Stimulated activated CD8-positive, alpha-beta memory T cell treated with anti-CD3 and anti-CD28 coated beads, Interleukin-15, amount 100 ng/mL, for 4 hours (primary cell): ENCODE measurements at places on chromosomes 2 and 18.

DNA sequence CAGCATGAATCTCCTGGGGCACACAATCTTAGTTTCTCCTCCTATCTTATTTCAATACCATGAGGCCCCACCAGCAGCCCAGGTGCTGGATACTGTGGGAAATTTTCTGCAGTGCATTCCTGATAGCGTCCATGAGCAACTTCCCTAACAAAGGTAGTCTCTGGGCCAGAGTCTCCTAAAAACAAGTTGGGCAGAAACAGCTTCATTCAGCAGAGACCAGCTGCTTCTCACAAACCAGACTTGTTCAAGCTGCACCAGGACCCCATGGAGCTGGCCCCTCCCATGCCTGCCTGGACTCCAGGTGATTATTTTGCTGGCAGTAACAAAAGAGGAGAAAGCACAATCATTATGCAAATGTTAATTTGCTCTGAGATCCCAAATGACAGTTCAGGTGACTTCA is 31.4 kb downstream of the MYO5B start:
- DNase-seq, result no peak

GRCh38 chr18:35131387-35132020 is 90.3 kb downstream of the MAPRE2 start:
- DNase-seq, result no peak

DNA sequence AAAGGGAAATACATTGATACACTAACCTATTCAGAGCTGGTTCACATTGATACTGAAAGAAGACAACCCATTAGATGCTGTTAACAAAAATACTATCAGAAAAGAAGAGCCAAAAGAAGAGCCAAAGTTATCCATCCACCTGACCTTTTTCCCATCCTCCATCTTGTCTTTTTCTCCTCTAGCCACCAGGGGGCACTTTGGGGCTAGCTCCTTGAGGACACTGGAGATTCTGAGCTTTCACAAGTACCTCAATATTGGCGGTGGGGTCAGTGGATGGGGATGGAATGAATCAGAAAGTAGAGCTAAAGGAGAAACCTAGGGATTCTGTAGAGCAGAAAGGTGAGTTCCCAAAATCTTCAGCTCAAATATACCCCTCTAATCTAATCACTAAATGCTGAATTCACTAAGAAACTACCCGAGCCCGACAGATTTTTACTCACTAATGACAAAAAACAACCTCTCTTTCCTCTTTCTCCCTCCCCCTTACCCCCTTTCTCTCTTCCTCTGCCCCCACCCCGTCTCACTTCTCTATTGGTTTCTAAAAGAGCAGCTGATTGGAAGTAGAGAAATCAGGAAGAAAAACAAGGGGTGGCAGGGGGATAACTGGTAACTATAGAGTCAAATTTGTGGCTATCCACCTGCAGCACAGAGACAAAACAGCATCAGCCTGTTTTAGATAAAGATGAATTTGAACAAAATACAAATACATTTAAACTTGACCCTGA is 203.3 kb downstream of the TCF4 start:
- no peak for DNase-seq

DNA sequence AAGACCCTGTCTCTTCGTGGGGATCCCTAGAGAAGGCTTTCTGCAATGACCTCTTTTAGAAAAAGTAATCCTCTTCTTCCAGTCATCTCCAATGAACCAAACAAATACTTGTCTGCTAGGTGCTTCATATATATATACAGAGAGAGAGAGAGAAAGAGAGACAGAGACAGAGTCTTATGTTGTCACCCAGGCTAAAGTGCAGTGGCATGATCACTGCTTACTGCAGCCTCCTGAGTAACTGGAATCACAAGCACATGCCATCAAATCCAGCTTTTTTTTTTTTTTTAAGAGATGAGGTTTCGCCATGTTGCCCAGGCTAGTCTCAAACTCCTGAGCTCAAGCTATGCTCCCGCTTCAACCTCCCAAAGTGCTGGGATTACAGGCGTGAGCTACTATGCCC is 18.6 kb upstream of the PKDCC start:
- no peak for DNase-seq

DNA sequence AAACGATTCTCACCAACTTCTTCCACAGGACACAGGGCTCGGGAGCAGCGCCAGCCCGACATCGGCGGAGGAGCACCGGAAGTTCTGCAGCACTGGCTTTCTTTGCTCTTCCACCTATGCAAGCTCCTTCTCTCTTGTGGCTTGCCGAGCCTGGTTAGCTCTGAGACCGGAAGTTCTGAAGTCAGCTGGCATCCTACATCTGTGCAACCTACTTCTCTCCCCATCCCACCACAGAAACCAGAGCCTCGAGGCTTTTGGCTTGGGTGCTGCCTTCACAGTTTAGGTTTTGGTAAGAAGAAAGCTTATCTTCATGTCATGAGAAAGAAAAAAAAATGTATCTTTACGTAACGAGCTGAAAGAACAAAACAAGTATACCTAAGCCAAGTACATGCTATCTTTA is 111.7 kb downstream of the ANKRD44 start:
- DNase-seq, result peak; percentile 79

GRCh38 chr2:69939722-69940121 is 21.7 kb downstream of the ASPRV1 start:
- DNase-seq, result no peak

DNA sequence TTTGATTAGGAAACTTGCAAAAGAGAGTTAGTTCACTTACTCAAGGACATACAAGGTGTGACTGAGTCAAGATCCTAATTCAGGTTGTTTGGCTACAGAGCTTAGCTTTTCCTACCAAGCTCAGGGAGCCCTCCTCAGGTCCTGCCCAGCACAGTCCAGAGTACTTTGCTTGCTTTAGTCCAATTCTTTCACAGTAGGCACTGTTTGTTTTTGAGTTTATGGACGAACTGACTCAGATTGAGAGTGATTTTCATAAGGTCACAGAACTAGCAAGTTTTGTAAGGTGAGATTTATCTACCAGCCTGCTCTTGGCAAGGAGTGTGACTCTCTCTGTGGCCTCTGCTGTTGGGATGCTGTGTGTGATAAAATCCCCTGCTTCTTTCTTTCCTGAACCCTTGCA is 310.5 kb downstream of the PTPRM start:
- DNase-seq, result no peak

DNA sequence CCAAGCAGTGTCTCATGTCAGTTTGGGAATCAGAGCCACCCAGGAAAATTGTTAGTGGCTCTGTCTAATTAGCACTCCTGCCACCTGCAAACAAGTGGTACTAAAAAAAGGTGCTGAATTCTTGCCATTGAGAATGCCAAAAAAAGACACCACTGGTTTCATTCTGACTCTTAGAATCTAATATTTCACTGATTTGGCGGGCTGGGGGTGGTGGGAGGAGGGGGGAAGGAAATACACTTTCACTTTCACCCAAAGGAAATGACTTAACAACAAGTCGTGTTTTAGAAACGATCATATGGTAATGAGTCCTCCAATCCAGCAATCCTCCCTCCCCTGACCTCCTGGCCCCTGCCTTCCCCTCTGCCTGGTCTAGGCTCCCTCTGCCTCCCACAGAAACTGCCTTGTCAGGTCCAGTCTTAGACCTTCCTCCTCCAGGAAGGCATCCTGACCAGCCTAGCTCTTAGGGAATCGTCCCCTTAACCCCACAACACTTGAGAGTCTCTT is 4.4 kb upstream of the KLHL29 start:
- DNase-seq, result no peak

GRCh38 chr2:204325468-204325867 is 219.8 kb upstream of the PARD3B start:
- peak; percentile 1 for DNase-seq

DNA sequence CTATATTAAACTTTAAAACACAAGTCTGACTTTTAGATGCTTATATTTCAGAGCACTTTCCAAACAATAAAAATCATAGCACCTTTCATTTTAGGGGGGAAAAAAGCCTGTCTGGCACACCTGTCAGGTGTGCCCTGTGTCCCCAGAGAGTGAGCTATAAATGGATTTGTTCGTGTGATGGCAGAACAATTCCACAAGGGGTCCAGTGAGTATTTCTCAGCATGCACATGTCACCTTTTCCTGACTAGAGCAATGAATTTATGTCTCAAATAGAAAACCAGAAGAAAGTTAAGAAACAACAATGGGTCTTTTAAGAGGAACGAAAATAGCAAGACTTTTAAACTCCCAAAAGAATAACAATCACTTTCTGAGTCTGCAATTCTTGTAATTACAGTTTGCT is 55.9 kb downstream of the ACVR1C start:
- DNase-seq, result no peak

DNA sequence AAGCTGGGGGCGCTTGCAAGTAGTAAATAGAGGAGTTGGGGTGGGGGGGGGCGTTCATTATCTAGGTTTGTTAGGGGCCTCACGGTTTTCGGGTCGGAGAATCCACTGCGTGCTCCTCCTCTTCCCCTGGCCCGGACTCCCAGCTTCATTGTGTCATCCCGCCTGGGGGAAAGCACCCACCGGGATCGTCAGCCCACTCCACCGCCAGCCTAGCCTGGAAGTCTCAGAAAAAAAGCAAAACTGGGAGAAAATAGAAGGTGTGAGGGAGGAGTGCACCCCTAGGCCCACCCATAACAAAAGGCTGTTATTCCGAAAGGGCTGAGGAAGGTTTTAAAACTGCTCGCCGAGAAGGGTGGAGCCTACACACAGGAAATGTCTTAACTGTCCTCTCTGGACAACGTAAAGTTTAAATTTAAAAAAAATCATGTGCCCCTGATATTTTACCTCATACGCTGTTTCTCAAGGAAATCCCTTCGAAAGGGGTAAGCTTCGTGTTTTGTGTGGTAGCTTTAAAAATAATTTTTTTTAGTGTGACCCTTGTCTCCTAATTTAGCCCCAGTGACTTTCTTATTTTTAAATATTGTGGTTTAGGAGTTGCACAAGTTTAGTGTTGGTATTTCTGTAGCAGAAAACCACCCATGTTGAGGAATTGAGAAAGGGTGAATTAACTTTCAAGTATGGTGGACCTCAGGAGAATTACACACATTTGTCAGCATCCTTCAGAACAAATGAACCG is 104.2 kb downstream of the SPTBN1 start:
- no peak for DNase-seq

DNA sequence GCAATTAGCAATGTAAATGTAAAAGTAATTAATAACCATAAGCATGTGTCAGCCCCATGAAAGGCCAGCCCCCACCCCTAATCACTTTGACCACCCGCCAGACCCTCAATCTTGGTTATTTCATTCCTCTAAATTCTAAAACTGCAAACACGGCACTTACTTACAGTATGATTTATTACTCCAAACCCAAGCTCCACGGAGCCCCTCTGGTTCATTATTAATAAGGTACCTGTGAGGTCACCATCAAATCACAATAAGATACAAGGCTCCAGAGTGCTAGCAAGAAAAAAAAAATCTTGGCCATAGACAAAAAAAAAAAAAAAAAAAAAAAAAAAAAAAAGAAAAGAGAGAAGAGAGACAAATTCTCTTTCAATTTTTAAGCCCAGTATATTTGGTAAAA is 879.5 kb downstream of the TDRD15 start:
- no peak for DNase-seq

GRCh38 chr2:51553476-51553875 is 521.5 kb upstream of the NRXN1 start:
- DNase-seq, result no peak

- no peak for DNase-seq
Observed at GRCh38 chr2:634636-635388, 42.4 kb downstream of the TMEM18 start.

DNA sequence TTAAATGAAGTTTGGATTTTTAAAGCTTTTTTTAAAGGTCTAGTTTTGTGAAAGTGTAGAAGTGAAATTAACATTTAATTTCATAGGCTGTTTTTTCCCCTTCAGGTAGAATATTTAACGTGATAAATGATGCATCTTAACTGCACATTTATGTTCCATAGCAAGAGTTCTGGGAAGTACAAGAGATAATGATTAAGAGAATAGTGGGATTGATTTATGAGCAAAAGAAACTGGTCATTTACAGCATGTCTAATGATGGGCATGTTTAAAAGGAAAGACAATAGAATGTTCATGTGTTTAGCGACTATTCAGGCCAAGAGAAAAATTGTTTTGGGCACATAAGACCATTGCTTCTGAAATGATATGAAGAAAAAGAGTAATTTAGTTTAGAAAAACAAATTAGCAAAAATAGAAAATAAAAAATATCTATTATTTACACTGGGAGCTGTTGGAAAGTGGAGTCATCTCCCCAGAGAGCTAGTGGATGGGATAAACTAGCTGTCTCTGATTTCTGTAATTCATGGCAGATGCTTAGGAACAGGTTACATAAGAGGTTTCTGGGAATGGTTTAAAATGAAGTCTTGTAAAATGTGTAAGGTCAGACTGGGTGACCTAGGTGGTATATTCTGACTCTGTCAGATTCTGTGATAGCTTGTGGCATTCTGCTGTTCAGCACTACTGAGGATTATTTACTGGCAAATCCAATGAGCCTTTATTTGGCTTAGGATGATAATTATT is 60.7 kb downstream of the WDR7 start:
- DNase-seq, result no peak

DNA sequence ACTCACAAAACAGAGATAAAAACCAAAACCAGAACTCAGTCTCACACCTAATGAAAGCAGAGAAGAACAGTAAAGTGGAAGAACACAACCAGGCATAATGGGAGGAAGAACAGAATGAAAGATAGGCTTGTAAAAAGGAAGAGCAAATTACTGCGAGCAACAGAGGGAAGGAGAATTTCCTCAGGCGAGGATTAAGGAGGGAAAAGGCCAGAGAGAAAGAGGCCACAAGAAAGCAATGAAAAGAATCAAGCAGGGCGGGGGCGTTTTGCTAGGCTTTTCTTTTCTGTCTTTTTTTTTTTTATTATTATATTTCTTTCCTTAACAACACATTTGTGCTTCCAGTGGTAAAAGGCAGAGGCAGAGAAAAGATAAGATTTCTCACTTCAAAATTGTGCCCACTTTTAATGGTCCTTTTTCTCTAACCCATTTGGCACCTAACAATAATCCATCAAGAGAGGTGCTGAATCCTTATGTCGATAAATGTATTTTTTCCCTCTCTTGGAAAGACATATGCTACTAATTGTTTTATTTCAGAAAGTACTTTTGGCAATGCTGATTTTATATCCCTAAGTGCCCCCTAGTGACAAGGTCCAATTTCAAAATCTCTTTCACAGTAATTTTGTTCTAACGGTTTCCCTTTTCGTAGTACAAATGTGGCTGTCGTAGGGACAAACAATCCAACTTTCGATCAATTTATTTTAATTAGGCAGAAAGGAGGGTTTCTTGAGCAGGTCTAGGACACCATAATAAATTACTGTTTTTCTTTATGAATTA is 138.7 kb upstream of the AQP4 start:
- DNase-seq, result no peak
